ENCODE measurements at places on chromosomes 4 and X. TPM values are rescaled to one million over a fixed set of nuclear protein-coding genes. Genes with fewer than 3 reads are reported as not detected.

The SPRY1 gene
- total RNA-seq = 4.8 TPM

The ZGRF1 gene
- 21.4 TPM for total RNA-seq

GRCh38 chr4:6618386-6619115 is 21.9 kb upstream of the MRFAP1 start:
- no peak for DNase-seq

The ASB9 gene
- 2.9 TPM for total RNA-seq

DNA sequence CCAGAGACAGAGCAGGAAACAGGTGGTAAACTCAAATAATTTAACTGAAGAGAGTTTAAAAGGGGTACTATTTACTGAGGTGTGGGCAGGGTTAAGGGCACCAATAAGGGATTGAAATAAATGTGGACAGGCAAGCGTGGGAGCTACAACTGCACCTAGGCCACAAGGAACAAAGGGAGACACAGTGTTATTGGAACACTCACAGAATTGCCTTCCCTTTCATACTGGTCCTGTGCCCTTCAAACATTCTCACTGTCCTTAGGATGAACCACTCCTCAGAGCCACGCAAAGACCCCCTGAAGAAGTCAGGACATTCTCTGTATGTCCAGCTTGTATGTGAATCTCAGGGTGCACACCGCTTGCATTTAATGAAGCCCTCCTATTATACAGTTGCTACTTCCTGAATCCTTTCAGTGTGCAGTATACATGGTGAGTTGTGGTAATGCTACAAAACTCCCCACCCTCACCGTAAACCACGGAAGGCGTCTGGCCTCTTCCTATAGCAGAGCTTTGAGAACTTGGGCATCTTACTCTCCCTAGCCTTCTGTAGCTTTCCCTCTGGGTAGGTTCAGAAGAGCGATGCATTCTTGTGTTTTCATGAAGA is 9.6 kb upstream of the MRPL1 start:
- DNase-seq = no peak

The RADX gene
- 8.0 TPM for total RNA-seq

DNA sequence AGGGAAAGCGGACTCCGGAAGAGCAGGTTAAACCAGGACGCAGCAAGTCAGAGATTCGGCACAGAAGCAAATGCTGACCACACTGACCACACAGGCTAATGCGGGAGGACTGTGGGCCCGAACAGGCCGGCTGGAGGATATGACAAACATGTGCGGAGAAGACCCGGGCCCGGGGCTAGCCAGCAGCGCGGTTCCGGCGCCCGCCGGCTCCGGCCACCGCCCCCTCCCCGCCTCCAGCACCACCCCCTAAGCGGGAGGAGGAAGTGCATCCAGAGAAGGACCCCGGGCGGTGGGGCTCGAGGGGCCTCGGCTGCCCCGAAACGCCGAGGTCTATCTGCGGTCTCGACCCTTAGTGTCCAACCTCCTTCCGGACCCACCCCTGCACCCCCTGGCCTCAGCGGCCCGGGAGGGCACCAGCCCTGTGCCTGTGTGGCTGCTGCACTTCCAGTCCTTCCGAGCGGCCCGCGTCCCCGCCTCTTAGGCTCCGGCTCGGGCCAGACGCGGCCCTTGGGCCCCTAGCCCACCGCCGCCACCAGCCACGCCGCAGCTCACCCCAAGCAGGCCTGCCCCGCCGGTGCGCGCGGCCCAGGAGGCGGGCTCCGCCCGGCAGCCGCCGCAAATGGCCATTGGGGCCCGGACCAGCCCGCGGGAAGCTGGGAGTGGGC is 2.1 kb downstream of the ELOVL6 start:
- no peak for DNase-seq

DNA sequence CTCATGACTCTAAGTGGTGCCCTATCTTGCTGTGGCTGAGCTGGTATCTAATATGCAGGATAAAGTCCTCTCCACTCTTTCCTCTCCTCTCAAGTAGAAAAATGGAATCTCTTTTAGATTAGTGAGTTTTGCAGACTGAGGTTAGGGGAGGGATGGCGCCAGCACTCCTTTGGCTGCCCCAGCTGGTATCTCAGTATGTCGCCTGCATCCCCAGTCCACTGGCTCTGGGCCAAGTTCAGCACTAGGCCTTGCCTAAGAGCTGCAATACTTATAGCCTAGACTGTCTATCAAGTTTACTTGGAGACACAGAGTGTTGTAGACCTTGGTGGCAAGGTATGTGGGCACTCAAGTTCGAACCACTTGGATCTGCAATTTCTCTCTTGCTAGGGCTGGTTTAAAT is 351.3 kb downstream of the NAP1L3 start:
- DNase-seq = no peak

Data from HCT116 (cell line).